Endothelial cell of coronary artery (primary cell): ENCODE measurements at places on chromosomes 6 and 20. TPM values are rescaled to one million over a fixed set of nuclear protein-coding genes. Genes with fewer than 3 reads are reported as not detected.

TNFRSF6B gene
- total RNA-seq, result 10.2 and 60.2 TPM in 2 replicates

RUNX2 gene
- 0.09 TPM in 1 of 2 replicates, not detected in the other for total RNA-seq

OPN5 gene
- total RNA-seq, result under 0.01 TPM in 1 of 2 replicates, not detected in the other

LZTS3 gene
- 2.2 and 4.2 TPM in 2 replicates for total RNA-seq

PCIF1 gene
- total RNA-seq, result 6.5 and 6.9 TPM in 2 replicates

KCNQ5 gene
- 1.4 TPM in 1 of 2 replicates, not detected in the other for total RNA-seq

MEA1 gene
- 50.9 and 54.4 TPM in 2 replicates for total RNA-seq

MDC1 gene
- 6.3 and 7.2 TPM in 2 replicates for total RNA-seq

BPI gene
- not detected in 2 replicates for total RNA-seq

ZDHHC14 gene
- total RNA-seq, result 5.0 and 6.5 TPM in 2 replicates

CST5 gene
- total RNA-seq, result not detected in 2 replicates

INSM1 gene
- total RNA-seq, result not detected in 2 replicates

VGLL2 gene
- total RNA-seq, result not detected in 2 replicates

MLN gene
- not detected in 2 replicates for total RNA-seq

HEY2 gene
- total RNA-seq, result 1.1 and 4.1 TPM in 2 replicates

HLA-G gene
- not detected in 2 replicates for total RNA-seq

POLH gene
- 18.8 and 24.4 TPM in 2 replicates for total RNA-seq

GPR63 gene
- 0.09 and 0.19 TPM in 2 replicates for total RNA-seq

SMLR1 gene
- total RNA-seq, result not detected in 2 replicates

SMIM29 gene
- total RNA-seq, result 16.6 and 21.3 TPM in 2 replicates

GSTA3 gene
- total RNA-seq, result not detected in 2 replicates

EYS gene
- total RNA-seq, result under 0.01 TPM in 1 of 2 replicates, not detected in the other

CABLES2 gene
- total RNA-seq, result 0.75 and 0.99 TPM in 2 replicates

UBE2C gene
- total RNA-seq, result 9.7 and 23.3 TPM in 2 replicates

TINAG gene
- total RNA-seq, result 0.09 TPM in 1 of 2 replicates, not detected in the other

DACT2 gene
- total RNA-seq, result not detected in 2 replicates

OGFRL1 gene
- total RNA-seq, result 9.1 and 15.2 TPM in 2 replicates

PTCRA gene
- total RNA-seq, result not detected in 2 replicates

TRIM40 gene
- not detected in 2 replicates for total RNA-seq

TFAP2D gene
- not detected in 2 replicates for total RNA-seq

REM1 gene
- total RNA-seq, result 0.09 and 0.18 TPM in 2 replicates

SGK2 gene
- total RNA-seq, result 0.09 TPM in 2 replicates

C6orf163 gene
- total RNA-seq, result 2.1 TPM in 2 replicates

MAS1L gene
- not detected in 2 replicates for total RNA-seq

KCNB1 gene
- total RNA-seq, result under 0.01 and 0.09 TPM in 2 replicates

C6orf52 gene
- not detected in 2 replicates for total RNA-seq

SIRPD gene
- 0.09 TPM in 1 of 2 replicates, not detected in the other for total RNA-seq

SLC35F1 gene
- total RNA-seq, result not detected in 2 replicates

GRM1 gene
- under 0.01 TPM in 2 replicates for total RNA-seq

CDSN gene
- under 0.01 TPM in 1 of 2 replicates, not detected in the other for total RNA-seq

HLA-C gene
- total RNA-seq, result 215 and 419 TPM in 2 replicates
